ENCODE measurements at places on chromosomes 3 and 15. TPM values are rescaled to one million over a fixed set of nuclear protein-coding genes. Genes with fewer than 3 reads are reported as not detected.

TIGIT gene
- total RNA-seq: not detected

CNTN4 gene
- 0.51 TPM for total RNA-seq

MYRIP gene
- under 0.01 TPM for total RNA-seq

SCG5 gene
- total RNA-seq: 46.2 TPM

SLC6A1 gene
- total RNA-seq: not detected

AADACL2 gene
- total RNA-seq: under 0.01 TPM

TRPM1 gene
- not detected for total RNA-seq

MASP1 gene
- 328 TPM for total RNA-seq

TRPC1 gene
- total RNA-seq: 56.5 TPM

ARPP21 gene
- total RNA-seq: not detected

ATP13A4 gene
- under 0.01 TPM for total RNA-seq

CCDC33 gene
- not detected for total RNA-seq

ZIC1 gene
- 0.26 TPM for total RNA-seq

PDHB gene
- 69.3 TPM for total RNA-seq

AMIGO3 gene
- total RNA-seq: under 0.01 TPM

SAMMSON gene
- under 0.01 TPM for total RNA-seq

CLDN16 gene
- total RNA-seq: under 0.01 TPM

LRRC49 gene
- total RNA-seq: 31.5 TPM

CPB1 gene
- under 0.01 TPM for total RNA-seq

KLF15 gene
- 4.1 TPM for total RNA-seq

PYGO1 gene
- total RNA-seq: 10.1 TPM

TRH gene
- not detected for total RNA-seq

MYLK gene
- 740 TPM for total RNA-seq

ACAD9 gene
- total RNA-seq: 41.6 TPM

EIF3J gene
- total RNA-seq: 34.8 TPM

Measured in fibroblast of lung (primary cell).